ENCODE measurements at places on chromosomes 7 and 10. TPM values are rescaled to one million over a fixed set of nuclear protein-coding genes. Genes with fewer than 3 reads are reported as not detected.

DNA sequence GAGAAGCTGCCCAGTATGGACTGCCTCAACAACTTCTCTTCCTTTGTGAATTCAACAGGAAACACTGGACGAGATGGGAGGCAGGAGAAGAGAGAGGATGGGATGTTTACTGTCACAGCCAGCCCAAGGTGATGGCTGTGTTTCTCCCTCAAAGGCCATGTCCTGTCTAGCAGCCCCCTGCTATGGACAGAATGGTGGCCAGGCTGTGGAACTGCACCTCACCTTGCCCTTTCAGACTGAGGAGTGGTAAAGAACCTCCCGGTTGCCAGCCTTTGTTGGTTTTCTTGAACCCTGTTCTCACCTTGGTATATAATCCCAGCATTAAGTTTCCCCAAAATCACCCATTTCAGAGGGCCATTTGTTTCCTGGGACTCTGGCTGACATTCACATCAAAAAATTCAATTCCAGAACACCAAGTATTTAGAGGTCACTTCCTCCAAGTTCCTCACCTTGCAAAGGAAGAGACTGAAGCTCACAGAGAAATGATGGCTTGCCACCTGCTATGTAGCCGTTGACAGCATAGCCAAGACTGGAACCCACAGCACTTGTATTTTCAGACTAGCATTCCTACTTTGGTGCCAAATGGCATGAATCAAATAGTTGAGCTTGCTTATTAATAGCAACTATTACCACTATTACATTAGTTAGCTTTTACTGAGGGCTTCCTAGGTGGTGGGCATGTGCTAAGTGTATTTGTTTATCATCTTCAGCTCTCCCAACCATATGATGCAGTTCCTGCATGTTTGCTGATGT, 224.0 kb upstream of the GRB10 start:
- H3K4me3 ChIP-seq, result no peak overlapping the region
- H3K27me3 ChIP-seq, result peaks cover 6% of the 10 kb centered on the region
- no peaks in the 10 kb centered on the region for H3K36me3 ChIP-seq
- H3K4me1 ChIP-seq, result no peaks in the 10 kb centered on the region
- H3K27ac ChIP-seq, result no peak overlapping the region

Gene PNLIPRP2
- total RNA-seq, result not detected

DNA sequence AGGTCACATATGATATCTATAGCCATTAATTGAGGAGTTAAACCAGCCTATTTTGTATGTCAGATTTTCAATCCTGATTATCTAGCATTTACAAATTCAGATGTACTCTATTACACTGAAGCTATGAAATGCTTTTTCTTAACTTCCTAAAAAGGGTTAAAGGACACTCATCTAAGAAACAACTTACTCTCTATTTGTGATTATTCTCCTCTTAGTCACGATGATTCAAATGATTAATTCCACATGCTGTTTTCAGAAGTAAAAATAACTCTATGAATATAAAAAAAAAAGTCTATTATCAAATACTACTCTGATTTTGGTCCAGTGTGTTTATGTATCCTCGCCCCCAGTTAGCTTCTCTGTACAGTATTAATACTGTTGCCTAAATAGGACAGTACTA, 1199.9 kb downstream of the GATA3 start:
- peaks cover 23% of the 10 kb centered on the region for H3K27me3 ChIP-seq
- no peaks in the 10 kb centered on the region for H3K36me3 ChIP-seq
- no peak for DNase-seq
- H3K4me1 ChIP-seq, result no peaks in the 10 kb centered on the region
- H3K27ac ChIP-seq, result no peak overlapping the region

GRCh38 chr10:77301305-77301730, 336.3 kb downstream of the KCNMA1 start:
- no peak overlapping the region for H3K4me3 ChIP-seq
- no peak overlapping the region for H3K27ac ChIP-seq
- H3K36me3 ChIP-seq, result no peaks in the 10 kb centered on the region
- DNase-seq, result no peak

GRCh38 chr10:3635697-3636096, 149.3 kb downstream of the KLF6 start:
- peaks cover 10% of the 10 kb centered on the region for H3K27me3 ChIP-seq
- DNase-seq, result no peak
- no peak overlapping the region for H3K4me3 ChIP-seq
- no peak overlapping the region for H3K27ac ChIP-seq
- no peaks in the 10 kb centered on the region for H3K36me3 ChIP-seq
- H3K4me1 ChIP-seq, result no peaks in the 10 kb centered on the region

Gene SFMBT2
- 63.2 TPM for total RNA-seq

DNA sequence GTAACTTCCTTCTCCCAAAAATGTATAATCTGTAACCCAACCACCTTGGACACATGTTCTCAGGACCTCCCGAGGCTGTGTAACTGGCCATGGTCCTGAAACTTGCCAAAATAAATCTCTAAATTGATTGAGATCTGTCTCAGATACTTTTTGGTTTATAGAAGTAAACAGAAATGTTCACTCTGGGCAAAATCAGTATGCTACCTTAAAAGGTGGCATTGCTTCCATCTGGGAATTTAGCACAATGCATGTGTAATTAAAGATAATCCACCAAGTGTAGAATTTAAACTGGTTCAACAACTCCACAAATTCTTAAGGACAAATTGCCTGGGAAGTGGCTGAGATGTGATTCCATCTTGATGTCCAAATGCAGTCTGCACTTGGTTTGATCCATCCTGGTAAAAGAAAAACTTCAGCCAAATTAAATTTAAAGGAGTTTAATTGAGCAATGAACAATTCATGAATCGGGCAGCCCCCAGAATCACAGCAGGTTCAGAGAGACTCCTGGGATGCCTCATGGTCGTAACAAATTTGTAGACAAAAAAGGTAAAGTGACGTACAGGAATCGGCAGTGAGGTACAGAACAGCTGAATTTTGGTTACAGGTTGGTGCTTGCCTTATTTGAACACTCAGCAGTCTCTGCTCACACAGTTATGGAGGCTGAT, 102.6 kb upstream of the PFKP start:
- no peaks in the 10 kb centered on the region for H3K36me3 ChIP-seq
- no peak for DNase-seq
- peaks cover 10% of the 10 kb centered on the region for H3K27me3 ChIP-seq
- H3K27ac ChIP-seq, result no peak overlapping the region
- H3K4me3 ChIP-seq, result no peak overlapping the region

- no peak overlapping the region for H3K4me3 ChIP-seq
- DNase-seq, result no peak
- H3K27ac ChIP-seq, result no peak overlapping the region
- H3K27me3 ChIP-seq, result no peaks in the 10 kb centered on the region
These were observed 259.1 kb downstream of the PTPRN2 start for GRCh38 chr7:158328376-158329013.

DNA sequence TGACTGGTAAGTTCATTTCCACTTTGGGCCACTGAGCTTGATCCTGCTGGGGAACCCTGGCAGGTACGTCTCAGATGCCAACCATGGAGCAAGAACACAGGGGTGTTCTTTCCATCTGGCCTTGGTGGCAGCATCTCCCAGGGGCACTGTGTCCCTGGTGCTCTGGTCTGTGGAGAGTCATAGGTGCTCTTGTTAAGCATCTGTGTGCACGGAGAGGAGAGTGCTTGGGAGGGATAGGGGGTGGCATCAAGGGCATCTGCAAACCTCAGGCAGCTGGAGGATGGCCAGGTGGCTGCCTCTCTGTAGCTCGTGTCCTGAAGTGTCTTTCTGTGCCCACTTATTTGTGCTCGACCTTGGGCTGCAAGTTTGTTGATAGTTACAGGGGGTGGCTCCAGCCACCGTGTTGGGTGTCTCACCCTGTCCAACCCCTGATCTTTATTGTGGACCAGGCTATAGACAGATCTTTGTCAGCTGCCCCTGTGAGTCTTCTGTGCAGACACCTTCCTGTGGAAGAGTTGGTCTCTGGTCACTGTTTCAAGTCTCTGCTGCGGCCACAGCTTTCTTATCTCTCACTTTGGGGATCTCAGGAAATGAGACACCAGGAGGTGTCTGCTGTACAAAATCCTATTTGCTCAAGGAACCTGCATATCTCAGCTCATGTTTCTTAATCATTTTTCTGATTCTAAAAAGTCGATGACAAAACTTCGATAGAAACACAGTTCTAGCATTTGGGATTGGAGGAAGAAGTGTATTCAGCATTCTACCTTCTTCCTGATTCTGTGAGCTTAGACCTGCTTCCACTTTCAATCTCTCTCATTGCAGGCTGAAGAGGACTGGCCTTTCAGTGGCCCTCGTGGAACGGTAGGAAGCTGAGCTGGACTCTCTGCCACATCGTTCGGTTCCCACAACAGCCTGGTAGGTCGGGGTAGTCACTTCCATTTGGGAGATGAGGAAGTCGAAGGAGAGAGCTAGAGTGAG, 17.2 kb upstream of the GIMAP8 start:
- H3K4me1 ChIP-seq, result peaks cover 62% of the 10 kb centered on the region
- H3K36me3 ChIP-seq, result peaks cover 12% of the 10 kb centered on the region
- H3K27ac ChIP-seq, result peak overlapping the region; percentile 90
- DNase-seq, result no peak

DNA sequence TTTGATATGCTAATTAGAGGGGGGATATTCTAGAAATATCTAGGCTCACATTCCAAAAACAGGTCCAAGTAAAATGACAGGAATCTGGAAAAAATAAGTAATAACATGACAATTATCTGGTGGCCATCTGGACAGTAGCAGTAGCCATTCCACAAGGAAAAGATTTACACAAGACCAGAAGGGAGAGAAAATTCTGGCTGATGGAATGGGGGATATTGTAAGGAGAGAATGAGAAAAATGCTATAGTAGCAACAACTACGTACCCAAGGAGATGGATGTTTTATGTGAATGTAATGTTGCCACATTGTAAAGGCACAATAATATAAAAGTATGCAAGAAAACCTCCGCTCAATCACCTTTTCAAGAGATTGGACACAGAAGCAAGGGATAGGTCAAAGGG, 5.4 kb downstream of the MYOF start:
- DNase-seq, result no peak
- no peak overlapping the region for H3K4me3 ChIP-seq
- H3K4me1 ChIP-seq, result peaks cover 2% of the 10 kb centered on the region
- no peaks in the 10 kb centered on the region for H3K36me3 ChIP-seq
- peaks cover 7% of the 10 kb centered on the region for H3K27me3 ChIP-seq
- H3K27ac ChIP-seq, result no peak overlapping the region

GRCh38 chr7:137164251-137164650, 179.3 kb downstream of the PTN start:
- H3K4me3 ChIP-seq, result no peak overlapping the region
- H3K27me3 ChIP-seq, result no peaks in the 10 kb centered on the region
- H3K27ac ChIP-seq, result no peak overlapping the region

DNA sequence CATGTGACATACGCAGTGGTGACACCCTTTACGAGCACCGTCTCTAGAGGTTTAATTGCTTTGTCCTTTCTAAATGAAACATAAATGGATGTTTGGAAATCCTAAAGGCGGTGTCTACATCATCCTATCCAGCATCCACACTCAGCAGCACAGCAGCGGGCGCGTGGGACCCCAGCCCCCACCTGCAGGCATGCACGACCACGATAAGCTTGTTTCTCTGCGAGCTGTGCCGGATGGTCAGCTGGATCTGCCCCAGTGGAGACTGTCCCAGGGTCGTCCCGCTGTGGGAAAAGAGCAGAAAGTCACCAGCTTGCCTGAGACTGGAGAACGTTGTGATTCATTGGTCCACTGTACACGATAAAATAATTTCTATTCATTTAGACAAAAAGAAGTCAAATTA, 34.2 kb upstream of the NCAPG2 start:
- H3K4me1 ChIP-seq, result peaks cover 9% of the 10 kb centered on the region
- no peak for DNase-seq
- no peaks in the 10 kb centered on the region for H3K27me3 ChIP-seq

- no peak for DNase-seq
- no peak overlapping the region for H3K4me3 ChIP-seq
- H3K4me1 ChIP-seq, result no peaks in the 10 kb centered on the region
- no peaks in the 10 kb centered on the region for H3K27me3 ChIP-seq
- no peaks in the 10 kb centered on the region for H3K36me3 ChIP-seq
These were observed 72.7 kb downstream of the TCERG1L start for GRCh38 chr10:131238669-131239280.

Gene ANXA11
- 249 TPM for total RNA-seq

DNA sequence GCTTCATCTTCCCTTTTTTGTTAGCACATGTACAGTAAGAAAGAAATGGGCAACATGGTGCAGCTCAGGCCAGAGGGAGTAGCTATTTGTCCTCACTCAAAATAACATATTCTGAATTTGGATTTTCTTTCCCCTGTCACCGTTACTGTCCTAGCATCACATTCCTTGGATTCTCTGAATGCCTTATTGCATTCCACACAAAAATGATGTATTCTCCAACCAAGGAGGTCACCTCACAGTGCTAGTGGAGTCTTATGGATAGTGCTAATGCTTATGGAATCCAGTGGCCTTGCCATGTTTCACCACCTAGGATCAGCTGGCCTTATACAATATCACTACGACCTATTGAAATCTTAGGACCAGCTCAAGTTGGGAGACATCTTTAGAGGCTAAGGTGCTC, 7.2 kb downstream of the PRSS58 start:
- no peaks in the 10 kb centered on the region for H3K4me1 ChIP-seq
- H3K4me3 ChIP-seq, result no peak overlapping the region
- H3K27ac ChIP-seq, result no peak overlapping the region
- no peaks in the 10 kb centered on the region for H3K36me3 ChIP-seq

- peaks cover 5% of the 10 kb centered on the region for H3K36me3 ChIP-seq
- peak; percentile 63 for DNase-seq
- H3K4me3 ChIP-seq, result no peak overlapping the region
- H3K4me1 ChIP-seq, result no peaks in the 10 kb centered on the region
- H3K27me3 ChIP-seq, result no peaks in the 10 kb centered on the region
These were observed 47.4 kb upstream of the PRKAR1B start for GRCh38 chr7:774161-775109.
